ENCODE measurements at places on chromosomes 7 and 10.

- no peak for DNase-seq
These were observed 41.0 kb downstream of the UBE2H start for GRCh38 chr7:129911790-129912189.

GRCh38 chr7:55109404-55110167 is 90.8 kb downstream of the EGFR start:
- no peak for DNase-seq

- no peak for DNase-seq
These were observed 2.8 kb upstream of the ELN start for GRCh38 chr7:74025146-74025545.

- no peak for DNase-seq
These were observed 1274.9 kb upstream of the SORCS1 start for GRCh38 chr10:108439397-108439796.

DNA sequence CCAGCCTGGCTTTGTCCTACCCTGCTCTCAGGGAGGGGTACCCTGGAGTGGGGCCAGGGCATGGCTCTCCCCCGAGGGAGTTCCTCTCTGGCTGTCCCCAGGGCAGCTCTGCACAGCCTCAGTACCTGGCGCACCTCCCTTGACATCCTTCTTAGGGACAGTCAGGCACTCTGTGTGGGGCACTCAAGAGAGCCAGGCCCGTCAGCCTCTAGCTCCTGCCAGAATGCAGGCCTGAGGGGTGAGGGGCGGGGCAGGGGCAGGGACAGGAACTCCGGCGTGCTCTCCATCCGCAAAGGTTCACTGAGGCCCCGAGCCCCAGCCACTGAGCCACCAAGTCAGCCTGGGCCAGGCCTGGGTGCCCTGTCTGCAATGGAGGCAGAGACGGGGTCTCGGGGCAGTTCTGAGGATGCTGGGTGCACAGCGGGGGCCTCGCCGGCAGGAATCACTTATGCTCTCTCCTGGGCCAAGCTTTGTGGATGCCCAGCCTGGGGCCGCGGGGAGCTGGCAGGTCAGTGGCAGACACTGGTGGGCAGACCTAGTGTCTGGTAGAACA is 10.1 kb downstream of the LIMK1 start:
- no peak for DNase-seq

DNA sequence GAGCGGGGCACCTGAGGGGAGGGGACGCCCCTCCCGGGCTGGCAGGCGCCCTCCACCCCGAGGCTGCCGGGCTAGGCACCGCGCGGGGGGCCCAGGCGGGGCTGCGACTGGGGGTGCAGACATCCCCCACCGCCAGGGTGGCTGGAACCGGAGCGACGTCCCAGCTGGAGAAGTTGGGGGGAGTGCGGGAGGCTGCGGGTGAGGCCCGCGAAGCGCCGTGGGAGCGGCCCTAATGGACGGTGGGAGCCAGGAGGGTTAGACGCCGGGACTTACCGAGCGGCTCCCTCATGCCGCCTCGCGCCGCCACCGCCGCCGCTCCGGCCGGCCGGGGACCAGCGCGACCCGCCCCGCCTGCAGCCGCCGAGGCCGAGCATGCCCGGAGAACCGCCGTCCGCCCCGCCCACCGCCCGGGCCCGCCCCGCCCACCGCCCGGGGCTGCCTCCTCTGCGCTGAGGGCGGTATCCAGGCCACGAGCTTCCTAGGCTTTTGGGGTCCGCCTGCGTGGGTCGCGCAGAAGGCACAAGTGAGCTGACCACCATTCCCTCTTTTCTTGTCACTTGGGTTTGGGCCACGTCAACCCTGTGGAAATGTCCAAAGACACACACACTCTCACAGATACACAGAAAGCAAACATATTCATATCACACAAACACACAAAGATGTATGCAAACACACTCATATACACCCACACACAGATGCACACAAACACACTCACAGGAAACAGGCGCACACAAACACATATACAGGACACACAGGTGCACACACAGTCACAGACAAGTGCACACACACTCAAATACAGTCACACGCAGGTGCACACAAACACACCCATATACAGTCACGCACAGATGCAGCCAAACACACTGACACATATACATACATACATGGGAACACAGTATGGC is at the start of gene JCAD:
Gene JCAD, minus strand, starts transcription at position 378 of the 899 bp plus-strand sequence. CDS start 11,774 bp downstream, outside the sequence.
- DNase-seq: peak; percentile 61

DNA sequence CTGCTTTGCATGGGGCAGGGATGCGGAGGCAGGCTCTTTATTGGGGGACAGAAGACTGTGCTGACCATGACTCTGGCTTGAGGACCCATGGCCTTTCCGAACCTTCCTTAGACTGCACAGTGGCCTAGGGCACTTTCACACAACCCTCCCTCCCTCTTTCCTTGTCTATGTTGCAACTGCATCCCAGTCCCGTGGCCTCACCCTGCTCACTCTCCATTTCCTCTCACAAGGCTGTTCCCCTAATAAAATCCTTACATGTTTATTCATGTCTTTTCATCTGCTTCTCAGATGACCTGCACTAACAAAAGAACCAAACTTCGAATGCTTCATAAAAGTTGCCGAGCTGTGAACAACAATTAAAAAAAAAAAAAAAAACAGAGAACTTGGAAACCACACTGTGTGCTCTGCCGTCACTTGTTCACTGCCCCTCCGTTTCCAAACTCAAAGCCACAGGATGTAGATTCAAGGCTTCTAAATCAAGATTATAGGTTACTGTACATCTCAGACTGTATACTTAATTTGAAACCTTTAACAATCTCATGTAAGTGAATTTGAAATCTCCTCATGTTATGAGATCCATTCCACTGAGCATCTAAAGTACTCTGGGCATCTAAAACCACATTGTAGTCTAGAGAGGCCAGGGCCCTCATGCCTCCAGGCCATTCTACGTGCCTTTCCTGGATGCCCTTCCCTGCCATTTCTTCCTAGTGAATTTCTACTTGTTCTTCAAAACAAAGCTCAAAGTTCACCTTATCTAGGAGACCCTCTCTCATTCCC is 265.9 kb downstream of the SNX13 start:
- DNase-seq: no peak

DNA sequence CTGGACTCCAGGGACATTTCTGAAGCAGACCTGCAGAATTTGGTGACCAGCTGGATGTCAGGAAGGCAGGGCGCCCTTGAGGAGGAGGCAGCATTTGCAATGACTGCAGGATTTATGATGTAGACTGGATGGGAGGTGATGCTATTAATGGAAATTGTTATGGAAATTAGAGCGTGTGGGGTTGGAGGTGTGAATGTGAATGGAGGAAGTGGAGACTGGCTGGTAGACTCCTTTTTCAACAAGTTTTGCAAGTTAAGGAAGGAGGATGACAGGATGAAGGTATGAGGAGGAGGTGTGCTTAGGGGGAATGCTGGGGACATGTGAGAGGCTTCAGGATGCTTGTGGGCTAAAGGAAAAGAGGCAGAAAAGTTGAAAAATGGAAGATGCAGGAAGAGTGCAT is 137.0 kb downstream of the TMEM178B start:
- DNase-seq: no peak

- DNase-seq: no peak
These were observed 310.4 kb upstream of the PHF14 start for GRCh38 chr7:10662982-10663884.

DNA sequence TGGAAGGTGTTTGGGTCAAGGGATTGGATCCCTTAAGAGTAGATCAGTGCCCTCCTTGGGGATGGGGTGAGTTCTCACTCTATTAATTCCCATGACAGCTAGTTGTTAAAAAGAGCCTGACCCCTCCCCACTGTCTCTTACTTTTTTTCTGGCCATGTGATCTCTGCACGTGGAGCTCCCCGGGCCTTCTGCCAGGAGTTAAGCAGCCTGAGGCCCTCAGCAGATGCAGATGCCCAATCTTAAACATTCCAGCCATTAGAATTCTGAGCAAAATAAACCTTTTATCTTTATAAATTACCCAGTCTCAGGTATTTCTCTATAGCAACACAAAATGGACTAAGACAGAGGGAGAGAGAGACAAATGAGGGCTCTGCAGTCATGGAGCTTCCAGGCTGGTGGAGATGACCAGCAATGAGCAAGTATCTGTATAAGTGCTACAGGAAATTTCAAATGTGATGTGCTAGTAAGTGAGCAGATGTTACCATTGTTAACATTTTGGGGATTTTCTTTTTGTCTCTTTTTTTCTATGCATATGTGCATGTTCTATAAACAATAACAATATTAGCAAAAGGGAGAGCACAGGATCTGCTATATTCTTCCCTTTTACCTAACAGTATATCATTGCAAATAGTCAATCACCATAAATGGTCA is 26.7 kb downstream of the PLPP4 start:
- no peak for DNase-seq

- DNase-seq: peak; percentile 52
These were observed 38.1 kb downstream of the RASGEF1A start for GRCh38 chr10:43228783-43229207.

GRCh38 chr7:70678621-70679251 is 453.2 kb upstream of the GALNT17 start:
- peak; percentile 37 for DNase-seq

GRCh38 chr10:28925121-28925663 is 247.9 kb downstream of the BAMBI start:
- DNase-seq: no peak

GRCh38 chr10:24518981-24519597 is 204.6 kb downstream of the ARHGAP21 start:
- DNase-seq: peak; percentile 58

GRCh38 chr10:116771101-116771958 is 29.0 kb upstream of the HSPA12A start:
- DNase-seq: no peak

GRCh38 chr7:5523052-5523711 is 99.5 kb upstream of the TNRC18 start:
- DNase-seq: peak; percentile 55

- DNase-seq: no peak
These were observed 97.9 kb downstream of the NKX6-2 start for GRCh38 chr10:132687893-132688579.

- DNase-seq: peak; percentile 51
These were observed at the start of gene NT5C3A for GRCh38 chr7:33062023-33062781. NT5C3A (minus strand) TSS chr7:33062776; CDS start chr7:33062705, 71 bp downstream.

DNA sequence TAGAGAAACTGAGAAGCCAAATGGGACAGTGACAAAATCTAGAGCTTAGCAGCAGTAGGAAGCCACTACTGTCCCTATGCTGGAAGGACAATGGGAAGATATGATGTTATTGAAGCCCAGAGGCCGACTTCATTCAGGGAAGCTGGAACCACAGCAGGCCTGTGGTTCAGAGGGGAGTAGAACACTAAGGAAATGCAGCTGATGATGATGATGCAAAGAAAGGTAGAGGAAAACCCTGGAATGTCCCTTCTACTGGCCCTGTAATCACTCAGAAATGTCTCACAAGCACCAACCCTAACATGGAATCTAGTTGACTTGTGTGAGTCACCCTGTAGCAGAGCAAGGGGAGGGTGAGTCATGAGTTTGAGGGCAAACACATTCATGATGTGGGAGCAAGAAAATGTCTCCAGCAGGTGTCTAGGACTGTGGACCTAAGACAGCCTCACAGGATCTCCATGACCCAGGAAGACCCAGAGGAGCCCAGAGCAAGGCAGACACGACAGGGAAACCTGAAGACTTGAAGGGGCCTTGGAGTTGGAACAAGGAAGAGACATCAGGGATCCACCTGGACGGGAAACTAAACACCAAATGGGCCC is 37.0 kb upstream of the LRRC17 start:
- peak; percentile 33 for DNase-seq

All from activated CD8-positive, alpha-beta T cell treated with anti-CD3 and anti-CD28 coated beads, Interleukin-2, amount 10 ng/mL, durations not matched to agents 7 days and 5 days (primary cell).